GM10248 (cell line): ENCODE measurements at places on chromosomes 12 and 14.

DNA sequence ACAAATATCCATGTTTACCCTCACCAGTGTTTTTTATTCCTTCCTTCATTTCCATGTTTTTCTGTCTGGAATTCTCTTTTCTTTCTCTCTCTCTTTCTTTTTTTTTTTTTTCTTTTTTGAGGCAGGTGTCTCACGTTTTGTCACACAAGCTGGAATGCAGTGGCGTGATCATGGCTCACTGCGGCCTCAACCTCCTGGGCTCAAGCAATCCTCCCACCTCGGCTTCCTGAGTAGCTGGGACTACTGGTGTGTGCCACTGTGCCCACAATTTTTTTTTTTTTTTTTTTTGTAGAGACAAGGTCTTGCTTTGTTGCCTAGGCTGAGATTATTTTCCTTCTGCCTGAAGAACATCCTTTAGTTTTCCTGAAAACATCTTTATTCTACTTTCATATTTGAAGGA is 15.0 kb upstream of the AMIGO2 start:
- DNase-seq: no peak

- no peak for DNase-seq
These were observed 140.8 kb downstream of the ERC1 start for GRCh38 chr12:1131811-1132224.

DNA sequence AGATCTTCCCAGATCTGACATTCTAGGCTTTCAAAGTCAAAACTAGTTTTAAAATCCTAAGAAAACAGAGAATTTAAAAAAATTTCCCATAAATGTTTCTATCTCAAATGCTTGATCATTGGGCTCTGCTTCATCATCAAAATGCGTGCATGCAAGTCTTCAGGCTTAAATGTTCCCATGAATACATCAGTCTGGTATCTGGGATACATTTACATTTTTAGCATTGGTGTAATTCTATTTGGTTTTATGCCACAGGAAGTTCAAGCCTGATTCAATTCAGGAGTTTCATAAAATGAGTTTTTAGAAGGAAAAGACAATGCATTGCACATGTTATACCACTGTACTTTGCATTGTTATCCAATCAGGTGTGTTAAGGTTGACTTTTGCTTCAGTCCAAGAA is 336.4 kb downstream of the PCNX1 start:
- DNase-seq: no peak

DNA sequence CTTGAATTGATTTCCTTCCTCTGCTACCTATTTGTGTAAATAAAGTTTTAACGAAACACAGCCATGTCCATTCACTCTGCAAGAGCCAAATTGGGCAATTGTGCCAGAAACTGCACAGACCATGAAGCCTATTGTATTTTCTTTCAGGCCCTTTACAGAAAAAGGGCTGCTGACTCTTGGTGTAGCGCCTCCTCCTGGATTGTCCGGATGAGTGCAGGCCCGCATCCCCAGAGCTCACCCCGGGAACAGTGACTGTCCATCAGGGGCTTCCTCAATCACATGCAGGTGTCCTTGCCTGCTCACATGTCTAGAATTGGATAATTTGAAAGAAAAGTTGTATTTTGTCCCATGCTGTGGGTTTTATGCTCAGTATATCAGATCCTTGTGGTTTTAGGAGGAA is 1282.2 kb downstream of the AACS start:
- DNase-seq: no peak

DNA sequence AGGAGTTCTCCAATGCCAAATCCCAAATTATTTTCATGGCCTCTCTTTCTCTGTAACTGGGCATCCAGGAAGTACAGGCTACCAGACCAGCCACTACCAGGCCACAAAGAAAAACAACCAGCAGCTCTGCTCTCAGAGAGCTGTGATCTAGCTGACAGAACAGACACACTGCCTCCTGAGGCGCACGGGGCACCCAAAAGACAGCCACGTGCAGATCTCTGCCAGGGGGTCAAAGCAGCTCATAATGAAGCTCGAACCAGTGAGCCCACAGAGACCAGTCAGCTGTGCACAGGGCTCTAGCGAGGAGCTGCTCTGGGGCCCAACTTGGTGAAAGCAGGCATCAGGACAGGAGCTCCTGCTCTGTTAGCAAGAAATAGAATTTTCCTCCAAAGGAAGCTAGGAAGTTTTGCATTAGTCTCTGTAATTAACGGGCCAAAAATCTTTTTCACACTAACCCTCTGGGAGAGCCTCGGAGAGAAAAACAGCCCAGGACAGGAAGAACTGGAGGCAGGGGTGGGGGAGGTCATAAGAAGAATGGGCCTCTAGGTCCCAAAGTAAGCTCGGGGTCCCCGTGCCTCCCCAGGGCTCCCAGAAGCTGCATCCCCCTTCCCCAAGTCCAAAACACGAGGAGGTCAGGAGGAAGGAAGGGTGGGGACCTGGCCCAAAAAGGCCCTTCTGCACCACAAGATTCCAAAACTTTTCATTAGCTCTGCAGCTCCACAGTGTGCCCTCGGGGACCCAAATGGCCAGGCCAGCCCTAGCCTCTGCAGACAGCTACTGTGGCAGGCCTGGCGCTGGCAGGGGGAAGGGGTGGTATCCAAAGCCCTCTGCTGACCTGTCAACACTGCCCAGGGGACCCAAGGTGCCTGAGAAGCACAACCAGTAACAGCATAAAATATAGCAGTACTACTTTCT is 30.2 kb downstream of the ACTN1 start:
- no peak for DNase-seq

GRCh38 chr14:105162669-105162979 is 6.0 kb downstream of the JAG2 start:
- DNase-seq: no peak

DNA sequence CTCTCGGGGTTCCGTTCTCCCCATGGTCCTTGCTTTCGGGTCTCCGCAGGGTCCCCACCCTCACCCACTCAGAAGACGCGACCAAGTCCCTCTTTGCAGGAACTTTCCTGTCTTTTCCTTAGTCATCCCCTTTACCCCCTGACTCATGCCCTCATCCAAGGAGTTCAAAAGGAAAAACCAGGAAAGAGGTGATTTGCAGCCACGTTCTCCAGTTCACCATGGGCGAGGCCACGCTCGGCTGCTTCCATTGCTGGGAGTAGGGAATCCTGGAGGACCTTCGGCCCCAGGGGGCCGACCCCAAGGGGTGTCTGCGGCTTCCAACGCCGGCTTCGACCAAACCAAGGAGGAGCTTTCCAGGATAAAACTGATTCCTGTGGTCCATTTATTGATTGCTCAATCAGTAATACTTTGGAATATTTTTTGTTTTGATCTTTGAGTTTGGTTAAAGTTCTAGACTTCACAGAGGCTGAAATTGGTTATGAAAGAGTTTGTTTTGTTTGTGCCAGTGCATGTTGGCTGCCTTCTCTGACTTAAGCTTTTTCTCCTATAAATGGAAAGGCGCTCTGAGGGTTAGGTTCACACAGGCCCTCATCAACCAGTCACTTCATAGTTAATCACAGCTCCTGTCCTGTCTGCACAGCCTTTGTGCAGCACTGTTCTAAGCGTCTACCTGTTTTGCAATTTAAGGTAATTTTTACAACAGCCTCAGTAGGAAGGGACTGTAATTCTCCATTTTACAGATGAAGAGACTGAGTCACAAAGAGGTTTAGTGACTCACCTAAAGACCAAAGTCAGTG is 827 bp downstream of the ALDH2 start:
- DNase-seq: no peak

DNA sequence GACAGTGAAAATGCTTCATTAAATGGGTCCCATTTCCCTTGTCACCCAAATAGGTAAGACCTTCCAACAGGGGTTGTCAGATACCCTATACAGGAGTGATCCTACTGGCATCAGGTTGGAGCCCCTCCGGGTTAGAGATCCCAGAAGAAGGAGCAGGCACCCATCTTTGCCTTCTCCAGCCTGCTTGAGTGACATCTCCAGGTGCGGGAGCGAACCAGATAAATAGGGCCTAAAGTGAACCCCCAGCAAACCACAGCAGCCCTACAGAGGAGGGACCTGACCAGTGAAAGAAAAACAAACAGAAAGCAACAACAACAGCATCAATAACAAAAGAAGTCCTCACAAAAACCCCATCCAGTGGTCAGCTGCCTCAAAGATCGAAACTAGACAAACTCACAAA is 182.2 kb downstream of the SLC5A8 start:
- DNase-seq: no peak

DNA sequence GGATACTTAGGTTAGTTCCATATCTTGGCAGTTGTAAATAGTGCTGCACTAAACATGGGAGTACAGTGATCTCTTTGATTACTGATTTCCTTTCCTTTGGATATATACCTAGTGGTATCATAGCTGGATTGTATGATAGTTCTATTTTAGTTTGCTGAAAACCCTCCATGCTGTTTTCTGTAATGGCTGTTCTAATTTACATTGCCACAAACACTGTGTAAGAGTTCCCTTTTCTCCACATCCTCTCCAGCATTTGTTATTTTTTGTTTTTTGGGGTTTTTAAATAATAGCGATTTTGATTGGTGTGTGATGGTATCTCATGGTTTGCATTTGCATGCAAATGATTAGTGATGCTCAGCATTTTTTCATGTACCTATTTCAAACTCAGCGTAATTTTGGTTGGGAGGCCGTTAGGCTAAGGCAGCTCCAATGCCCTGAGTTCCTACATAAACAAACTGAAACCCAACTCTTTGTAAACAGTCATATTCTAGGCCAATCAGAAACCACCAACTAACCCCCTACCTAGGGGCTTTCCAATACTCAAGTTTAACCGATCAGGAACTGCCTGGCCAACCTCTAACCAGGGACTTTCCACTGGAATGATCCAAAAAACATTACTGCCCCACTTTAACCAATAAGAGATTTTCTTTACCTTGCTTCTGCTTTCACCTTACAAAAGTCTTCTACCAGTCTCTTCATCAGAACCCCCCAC is 171.6 kb downstream of the FBXL14 start:
- DNase-seq: peak; percentile 23

- no peak for DNase-seq
These were observed 10.7 kb downstream of the PRKCH start for GRCh38 chr14:61331992-61332657.

- DNase-seq: no peak
These were observed 162.7 kb downstream of the ZFP36L1 start for GRCh38 chr14:68630081-68630571.

- DNase-seq: no peak
These were observed 13.7 kb downstream of the PRKCH start for GRCh38 chr14:61335049-61335448.

GRCh38 chr12:13716119-13716518 is 265.3 kb downstream of the GRIN2B start:
- DNase-seq: no peak

GRCh38 chr12:28709986-28710685 is 438.9 kb upstream of the FAR2 start:
- DNase-seq: no peak

DNA sequence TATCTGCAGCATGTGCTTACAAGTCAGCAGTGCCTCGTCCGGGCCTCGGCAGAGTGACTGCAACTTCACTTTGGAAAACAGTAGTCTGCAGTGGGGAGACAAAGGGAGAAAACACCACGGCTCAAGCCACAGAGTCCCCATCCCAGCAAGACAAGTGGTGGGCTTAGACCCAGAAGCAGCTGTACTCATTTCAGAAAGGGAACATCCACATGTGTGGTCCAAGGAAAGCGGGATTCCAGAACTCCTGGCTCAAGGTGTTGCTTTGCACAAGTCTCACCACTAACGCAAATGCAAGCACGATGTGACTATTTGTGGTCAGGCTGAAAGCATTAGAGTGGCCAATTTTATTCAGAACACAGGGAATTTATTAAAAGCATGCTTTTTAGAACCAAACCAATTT is 198.3 kb downstream of the TTC7B start:
- no peak for DNase-seq

GRCh38 chr12:81573228-81573627 is 185.9 kb downstream of the PPFIA2 start:
- no peak for DNase-seq
